OCI-LY7 (cell line): ENCODE measurements at places on chromosomes 1 and 21. TPM values are rescaled to one million over a fixed set of nuclear protein-coding genes. Genes with fewer than 3 reads are reported as not detected.
A peak's percentile ranks its signal among the peaks of the same experiment; 100 is the strongest.

KIF17 gene
- total RNA-seq: 0.74 and 1.1 TPM in 2 replicates

E2F2 gene
- 212 and 224 TPM in 2 replicates for total RNA-seq

SSR2 gene
- total RNA-seq: 153 and 157 TPM in 2 replicates

RNU11 gene
- not detected in 2 replicates for total RNA-seq

SYCP1 gene
- total RNA-seq: not detected in 2 replicates

MFSD2A gene
- 11.0 and 13.4 TPM in 2 replicates for total RNA-seq

LDLRAD1 gene
- not detected in 2 replicates for total RNA-seq

PCP4 gene
- total RNA-seq: not detected in 2 replicates

HMGN2 gene
- total RNA-seq: 990 and 1,017 TPM in 2 replicates

TAL1 gene
- not detected in 2 replicates for total RNA-seq

CHI3L2 gene
- 88.7 and 95.4 TPM in 2 replicates for total RNA-seq

NR1I3 gene
- not detected in 2 replicates for total RNA-seq

GRCh38 chr1:111202366-111202706 is 1.9 kb upstream of the DENND2D start:
- no peak for DNase-seq

- no peak for DNase-seq
These were observed 303.0 kb downstream of the NTNG1 start for GRCh38 chr1:107443860-107444259.

- DNase-seq: no peak
These were observed 5.0 kb downstream of the FBXO2 start for GRCh38 chr1:11649237-11649623.

GRCh38 chr1:233379869-233380438 is 52.4 kb downstream of the MAP3K21 start:
- no peak for DNase-seq

GRCh38 chr1:37274938-37275631 is 199.3 kb upstream of the ZC3H12A start:
- no peak for DNase-seq

GRCh38 chr1:44500181-44501046 is 95.4 kb downstream of the RNF220 start:
- DNase-seq: no peak

DNA sequence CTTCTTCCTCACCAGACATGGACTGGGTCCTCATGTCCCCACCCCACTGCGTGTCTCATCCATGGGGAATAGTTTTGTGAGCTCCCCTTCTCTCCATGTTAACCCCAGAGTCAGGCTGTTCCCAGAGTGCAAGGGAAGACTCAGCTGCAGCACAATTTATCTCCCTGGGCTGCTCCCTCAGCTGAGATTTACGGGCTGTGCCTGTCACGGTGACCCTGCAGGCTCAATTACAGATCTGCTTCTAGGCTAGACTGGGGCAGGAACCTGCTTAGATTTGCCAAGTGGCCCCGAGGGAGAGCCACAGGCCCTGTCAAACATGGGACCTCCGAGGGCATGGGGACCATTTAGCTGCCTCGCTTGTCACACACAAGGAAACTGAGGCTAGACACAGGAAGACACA is 37.8 kb downstream of the CDCP2 start:
- no peak for DNase-seq

DNA sequence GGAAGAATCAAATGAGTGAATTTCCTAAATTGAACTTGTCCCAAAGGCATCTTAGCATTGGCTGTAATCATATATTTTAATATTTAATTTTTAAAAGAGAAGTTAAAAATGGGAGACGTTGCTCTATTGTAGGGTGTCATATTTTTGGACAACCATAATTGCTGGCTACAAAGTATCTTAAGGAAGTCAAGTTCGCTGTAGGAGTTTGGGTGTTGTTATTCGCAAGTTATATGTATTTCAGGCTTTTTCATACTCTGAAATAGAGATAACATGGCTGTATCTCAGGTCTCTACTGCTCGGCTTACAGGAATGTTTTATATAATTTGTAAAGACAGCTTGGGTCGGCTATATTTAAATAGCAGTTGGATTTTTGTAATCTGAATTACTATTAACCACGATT is 852 bp downstream of the TMEM50A start:
- peak; percentile 22 for DNase-seq

- DNase-seq: peak; percentile 42
These were observed 100.1 kb upstream of the S1PR1 start for GRCh38 chr1:101136739-101137138.

- peak; percentile 52 for DNase-seq
These were observed 93.0 kb upstream of the TENT5C start for GRCh38 chr1:117512728-117513321.

DNA sequence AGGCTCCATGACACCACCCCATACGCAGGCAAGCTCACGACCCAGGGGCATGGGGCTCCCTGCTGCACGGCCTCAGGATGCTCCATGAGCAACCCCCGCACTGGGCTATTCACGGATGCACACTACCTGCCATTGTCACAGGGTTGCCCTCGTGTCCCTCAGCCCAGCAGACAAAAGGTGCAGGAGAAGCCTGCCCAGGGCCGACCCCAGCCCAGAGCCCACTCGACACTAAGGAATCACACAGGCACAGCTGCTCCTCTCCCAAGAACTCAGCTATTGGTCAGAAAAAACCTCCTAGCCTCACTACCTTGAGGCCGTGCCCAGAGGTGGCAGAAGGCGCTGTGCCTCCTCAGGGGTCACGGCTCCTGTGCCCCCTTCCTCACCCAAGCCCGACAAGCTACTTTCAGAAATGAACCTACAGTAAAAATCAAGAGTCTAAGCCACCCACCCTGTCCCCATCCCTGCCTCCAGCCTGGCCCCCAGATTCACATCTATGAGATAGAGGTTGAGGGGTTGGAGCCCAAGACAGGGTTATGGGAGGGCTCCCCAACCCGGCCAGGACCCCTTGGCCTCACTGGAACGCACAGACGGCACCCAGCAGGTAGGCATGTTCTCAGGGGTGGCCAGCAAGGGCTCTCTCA is 6.4 kb upstream of the SPATC1L start:
- DNase-seq: no peak

DNA sequence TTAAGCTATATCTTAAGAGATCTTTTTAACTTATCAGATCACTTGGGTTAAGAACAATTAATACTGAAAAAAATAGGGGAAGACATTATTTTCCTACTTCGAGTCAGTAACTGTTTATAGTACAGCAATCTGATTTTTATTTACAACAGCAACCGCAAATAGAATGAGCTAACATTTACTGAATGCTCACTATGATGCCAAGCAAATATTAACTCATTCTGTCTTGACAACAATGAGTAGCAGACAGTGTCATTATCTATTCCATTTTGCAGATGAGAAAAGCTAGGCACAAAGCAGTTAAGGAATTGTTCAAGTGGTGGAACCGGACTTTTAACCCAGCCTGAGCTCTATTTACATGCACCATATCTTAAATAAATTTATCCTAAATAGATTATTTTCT is 273.7 kb downstream of the NTNG1 start:
- no peak for DNase-seq

- peak; percentile 14 for DNase-seq
These were observed 698 bp upstream of the UCK2 start for GRCh38 chr1:165826565-165827267.

- DNase-seq: peak; percentile 84
These were observed 1.7 kb downstream of the TRPM2 start for GRCh38 chr21:44354775-44355771.

DNA sequence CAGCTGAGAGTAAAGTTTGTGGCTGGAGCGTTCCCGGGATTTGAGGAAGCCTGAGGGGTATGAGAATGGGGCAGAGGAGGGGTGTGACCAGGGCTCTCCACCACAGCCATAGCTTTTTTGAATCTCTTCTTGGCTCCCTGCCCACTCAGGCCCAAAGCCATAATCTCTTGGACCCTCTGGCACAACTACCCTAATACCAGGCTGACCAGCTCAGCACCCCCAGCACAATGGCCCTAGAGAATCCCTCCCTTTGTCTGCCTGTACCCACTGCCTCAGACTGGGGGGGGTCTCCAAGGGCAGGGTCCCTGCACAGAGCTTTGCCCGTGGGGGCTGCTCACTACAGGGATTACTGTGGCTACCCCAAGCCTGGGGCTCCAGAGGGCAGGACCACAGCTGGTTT is 7.5 kb downstream of the DENND4B start:
- no peak for DNase-seq

DNA sequence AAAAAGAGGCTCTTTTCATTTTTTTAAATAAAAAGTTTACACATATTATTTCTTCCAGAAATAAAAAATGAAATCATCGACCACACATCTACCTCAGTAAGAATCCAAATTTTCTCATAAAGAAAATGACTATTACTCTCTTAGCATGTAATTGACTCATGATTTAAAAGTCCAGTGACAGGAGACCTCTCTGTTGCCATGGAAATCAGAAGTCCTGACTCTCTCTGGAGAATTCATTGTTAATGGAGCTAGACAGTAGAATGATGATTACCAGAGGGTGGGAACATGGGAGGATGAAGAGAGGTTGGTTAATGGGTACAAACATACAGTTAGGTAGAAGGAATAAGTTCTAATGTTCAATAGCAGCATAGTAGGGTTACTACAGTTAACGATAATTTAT is 5.0 kb upstream of the CLCA4 start:
- no peak for DNase-seq

DNA sequence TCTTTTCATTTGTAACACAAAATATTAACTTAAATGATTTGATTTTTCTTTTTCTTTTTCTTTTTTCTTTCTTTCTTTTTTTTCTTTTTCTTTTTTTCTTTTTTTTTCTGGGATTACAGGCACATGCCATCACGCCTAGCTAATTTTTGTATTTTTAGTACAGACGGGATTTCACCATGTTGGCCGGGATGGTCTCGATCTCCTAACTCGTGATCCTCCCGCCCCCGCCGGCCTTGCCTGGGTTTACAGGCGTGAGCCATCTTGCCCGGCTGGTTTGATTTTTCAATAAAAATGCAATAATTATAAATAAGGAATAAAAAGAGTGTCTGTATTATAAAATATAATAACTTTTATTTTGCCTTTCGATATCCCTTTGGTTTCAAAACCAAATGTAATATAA is 146.7 kb upstream of the RGS18 start:
- DNase-seq: no peak

DNA sequence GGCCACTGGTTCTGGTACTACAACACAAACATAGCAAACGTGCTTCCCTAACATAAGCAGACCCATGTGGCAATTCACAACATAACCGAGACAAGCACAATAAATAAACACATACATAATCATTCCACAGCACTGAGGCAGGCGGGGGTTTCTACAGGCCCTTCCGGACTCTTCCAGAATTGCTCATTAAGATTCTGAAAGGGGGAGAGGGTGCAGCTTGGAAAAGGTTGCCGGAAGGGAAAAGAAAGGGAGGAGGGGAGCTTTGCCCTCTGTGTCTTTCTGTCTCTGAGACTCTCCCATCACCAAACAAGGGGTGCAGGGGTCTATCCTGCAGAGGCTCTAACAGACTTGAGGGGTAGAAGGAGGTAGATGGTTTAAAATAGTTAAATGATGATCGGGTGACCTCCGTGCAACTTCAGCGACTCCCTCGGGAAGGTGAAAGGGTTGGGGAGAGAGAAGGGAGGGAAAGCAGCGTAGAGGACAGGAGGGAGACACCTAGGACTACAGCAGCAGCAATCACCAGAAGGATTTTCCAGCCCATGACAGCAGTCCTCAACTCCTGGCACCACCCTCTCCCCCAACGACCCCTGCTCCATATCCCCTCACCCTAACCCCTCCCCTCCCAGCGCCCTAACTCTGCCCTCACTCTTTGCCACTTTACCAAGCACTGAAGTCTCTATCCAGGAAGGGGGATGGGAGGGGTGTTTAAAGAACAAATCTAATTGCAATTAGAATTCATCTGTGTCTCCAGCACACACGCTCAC is 365.5 kb upstream of the ESRRG start:
- DNase-seq: no peak

- DNase-seq: no peak
These were observed 4.2 kb upstream of the GJB5 start for GRCh38 chr1:34750610-34751009.

DNA sequence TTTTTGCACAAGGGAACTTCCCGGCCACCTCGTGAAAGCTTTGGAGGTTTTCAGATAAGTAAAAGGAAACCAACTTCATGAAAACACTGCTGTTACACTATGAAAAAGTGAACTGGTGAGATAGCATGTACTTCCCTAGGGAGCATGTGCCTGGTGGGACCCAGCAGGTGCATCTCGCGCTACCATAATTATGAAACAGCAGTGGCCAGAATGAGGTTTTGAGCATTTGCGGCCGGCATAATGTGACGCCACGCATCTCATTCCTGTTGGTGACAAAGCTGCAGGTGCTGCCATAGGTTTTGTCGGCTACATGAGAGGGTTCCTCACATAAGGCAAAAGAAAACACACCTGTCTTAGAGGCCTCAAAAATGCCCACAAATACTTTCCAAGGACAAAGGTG is 1.7 kb downstream of the KRTAP10-3 start:
- no peak for DNase-seq

GRCh38 chr1:174902531-174903099 is 97.1 kb upstream of the CACYBP start:
- no peak for DNase-seq

DNA sequence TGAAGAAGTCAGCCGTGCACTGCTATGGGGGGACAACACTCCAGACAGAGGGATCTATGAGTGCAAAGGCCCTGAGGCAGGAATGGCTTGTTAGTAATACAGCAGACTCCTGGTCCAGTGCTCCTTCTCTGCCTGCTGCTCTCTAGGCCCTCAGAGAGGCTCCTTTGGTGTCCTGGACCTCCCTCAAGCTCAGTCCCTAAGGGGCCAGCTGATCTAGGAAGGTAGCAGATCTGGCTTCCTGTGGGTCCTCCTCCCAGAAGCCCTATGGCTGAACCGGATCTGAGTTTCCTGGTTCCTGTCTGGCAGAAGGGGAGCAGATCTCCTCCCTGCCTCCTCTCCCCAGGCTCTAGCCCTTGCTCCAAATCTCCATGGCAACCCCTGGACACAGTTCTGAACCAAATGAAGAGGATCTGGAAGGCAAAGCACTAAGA is at the start of gene LDLRAD2:
Gene LDLRAD2 (plus strand): TSS at position 391 of the 431 bp plus-strand sequence. CDS start 187 bp downstream, outside the sequence.
- no peak for DNase-seq

- DNase-seq: no peak
These were observed 1.1 kb downstream of the RHBDL2 start for GRCh38 chr1:38940339-38941047.

- DNase-seq: no peak
These were observed 70.6 kb downstream of the LAMC1 start for GRCh38 chr1:183093786-183094298.

GRCh38 chr1:156612666-156613065 is 6.5 kb upstream of the HAPLN2 start:
- DNase-seq: no peak
